ENCODE measurements at places on chromosomes 5 and 9.

DNA sequence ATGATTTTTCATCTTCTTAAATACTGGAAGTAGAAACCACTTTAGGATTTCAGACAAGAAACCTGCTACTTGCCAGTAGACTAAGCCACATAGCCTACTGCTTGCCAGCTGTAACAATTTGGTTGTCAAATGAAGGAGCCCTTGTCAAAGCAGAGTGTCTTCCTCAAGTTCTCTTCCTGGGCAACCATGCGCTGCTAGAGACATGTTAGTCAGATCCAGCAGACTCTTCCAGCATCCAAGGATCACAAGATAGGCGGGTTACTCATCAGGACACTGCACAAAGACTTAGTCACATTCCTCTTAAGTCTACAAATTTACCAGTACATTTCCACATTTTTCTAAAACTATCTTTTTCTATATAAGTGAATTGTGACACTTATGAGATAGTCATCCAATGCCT is 24.4 kb downstream of the SKIC3 start:
- H3K36me3 ChIP-seq: no peaks in the 10 kb centered on the region
- no peak overlapping the region for H3K4me3 ChIP-seq
- no peak overlapping the region for H3K27ac ChIP-seq
- DNase-seq: no peak
- H3K27me3 ChIP-seq: no peaks in the 10 kb centered on the region
- no peaks in the 10 kb centered on the region for H3K4me1 ChIP-seq

DNA sequence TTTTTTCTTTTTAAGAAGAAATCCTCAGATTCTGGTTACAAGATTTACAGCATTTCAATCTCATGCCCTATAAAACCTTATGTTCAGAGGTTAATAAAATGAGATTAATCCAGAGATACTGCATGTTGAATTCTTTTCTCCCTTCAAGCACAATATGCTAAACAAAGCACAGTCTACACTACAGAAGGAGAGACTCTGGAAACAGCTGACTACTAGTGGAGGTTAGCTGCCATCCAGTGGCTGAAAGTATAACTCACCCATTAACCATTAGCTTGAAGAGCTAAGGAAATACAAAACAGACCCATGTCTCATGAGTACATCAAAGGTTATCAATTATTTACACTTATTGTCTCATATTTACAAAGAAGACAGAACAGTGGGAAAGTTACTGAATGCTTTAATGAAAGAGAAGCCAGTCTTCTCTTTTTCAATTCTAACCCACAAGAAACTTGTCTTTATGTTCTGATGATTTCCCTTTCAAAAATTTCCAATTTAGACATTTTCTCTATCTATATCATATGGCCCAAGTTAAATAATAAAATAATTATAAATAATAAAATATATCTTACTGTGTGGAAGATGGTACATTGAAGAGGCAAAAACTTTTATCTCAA is 12.7 kb upstream of the DNAH5 start:
- peak; percentile 64 for DNase-seq
- no peaks in the 10 kb centered on the region for H3K4me1 ChIP-seq
- no peaks in the 10 kb centered on the region for H3K36me3 ChIP-seq
- no peaks in the 10 kb centered on the region for H3K27me3 ChIP-seq
- no peak overlapping the region for H3K4me3 ChIP-seq

- no peaks in the 10 kb centered on the region for H3K4me1 ChIP-seq
- no peak overlapping the region for H3K27ac ChIP-seq
- no peak overlapping the region for H3K4me3 ChIP-seq
Measured at GRCh38 chr5:157369507-157369906, 90.5 kb upstream of the NIPAL4 start.

DNA sequence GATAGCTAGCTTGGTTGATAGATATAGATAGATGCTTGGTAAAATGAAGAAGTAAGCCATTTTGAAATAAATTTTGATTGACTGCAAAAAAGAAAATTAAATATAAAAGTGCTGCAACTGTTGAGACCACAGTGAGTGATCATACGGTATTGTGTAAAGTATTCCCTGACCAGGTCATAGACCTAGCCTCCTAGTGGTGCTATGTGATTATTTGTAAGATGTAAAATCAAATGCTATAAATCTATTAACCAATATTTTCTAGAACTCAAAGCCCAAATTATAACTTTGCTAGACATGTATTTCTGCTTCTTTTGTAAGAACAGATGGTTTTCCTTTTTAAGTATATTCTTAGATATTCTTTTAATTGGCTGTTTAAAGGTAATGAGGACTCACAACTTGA is 480.2 kb upstream of the PTPRD start:
- no peaks in the 10 kb centered on the region for H3K4me1 ChIP-seq
- no peak overlapping the region for H3K27ac ChIP-seq
- no peaks in the 10 kb centered on the region for H3K27me3 ChIP-seq
- H3K36me3 ChIP-seq: no peaks in the 10 kb centered on the region
- H3K4me3 ChIP-seq: no peak overlapping the region

DNA sequence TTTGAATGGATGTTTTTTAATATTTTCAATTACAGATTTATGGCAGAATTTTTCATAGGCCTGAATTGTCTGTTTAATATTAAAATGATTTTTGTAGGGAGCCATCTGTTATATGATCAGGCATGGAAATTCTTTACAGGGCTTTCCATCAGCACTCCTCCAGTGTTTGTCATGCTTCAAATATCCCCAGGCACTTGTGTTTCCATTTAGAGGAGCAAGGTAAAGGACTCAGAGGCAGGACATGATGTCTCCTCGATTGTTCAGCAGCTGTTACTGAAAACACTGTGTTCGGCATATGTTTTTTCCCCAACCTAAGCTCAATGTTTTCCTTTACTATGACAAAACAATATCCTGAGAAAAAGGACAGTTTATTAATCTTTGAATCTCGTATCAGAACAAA is 172.3 kb upstream of the RFX3 start:
- H3K4me3 ChIP-seq: no peak overlapping the region
- no peak overlapping the region for H3K27ac ChIP-seq
- no peak for DNase-seq
- no peaks in the 10 kb centered on the region for H3K27me3 ChIP-seq

- H3K36me3 ChIP-seq: no peaks in the 10 kb centered on the region
- DNase-seq: no peak
- H3K27ac ChIP-seq: no peak overlapping the region
Measured at GRCh38 chr9:76808636-76809035, 44.4 kb downstream of the PCA3 start.

DNA sequence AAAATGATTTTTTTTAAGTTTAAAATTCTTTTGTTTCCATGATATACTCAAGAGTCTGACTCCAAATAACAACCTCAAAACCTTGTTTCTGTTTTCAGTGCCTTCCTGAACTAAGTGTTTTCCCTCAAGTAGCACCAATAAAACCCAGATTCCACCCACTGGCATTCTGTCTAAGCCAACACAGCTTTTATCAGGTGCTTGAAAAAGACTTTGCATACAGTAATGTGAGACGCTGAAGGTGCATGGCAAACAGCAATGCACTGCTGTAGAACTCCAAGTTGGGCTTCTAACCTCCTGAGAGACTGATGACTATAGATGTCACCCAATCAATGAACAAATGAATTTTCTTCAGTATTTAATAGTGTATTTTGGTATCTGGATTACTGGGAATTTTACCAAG is 95.7 kb downstream of the NFIB start:
- no peaks in the 10 kb centered on the region for H3K27me3 ChIP-seq
- no peaks in the 10 kb centered on the region for H3K4me1 ChIP-seq
- H3K27ac ChIP-seq: no peak overlapping the region
- no peak for DNase-seq

DNA sequence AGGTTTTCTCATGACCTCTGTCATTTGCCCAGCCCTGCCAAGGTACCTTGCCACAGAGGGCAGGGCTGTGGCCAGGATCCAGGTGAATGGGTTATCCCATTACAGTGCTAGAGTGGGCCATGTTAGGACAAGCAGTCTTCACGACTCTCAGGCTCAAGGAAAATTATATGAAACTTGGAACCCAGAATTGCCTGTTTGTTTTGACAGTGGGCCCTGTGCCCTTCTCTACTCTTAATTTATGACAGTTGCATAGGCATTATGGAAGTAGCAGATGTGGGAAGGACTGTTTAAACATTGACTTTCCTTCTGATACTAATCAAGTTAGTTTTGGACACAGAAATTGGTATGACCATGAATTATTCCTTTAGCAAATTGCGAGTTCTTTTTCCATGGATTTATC is 41.7 kb downstream of the ITGA2 start:
- no peak for DNase-seq
- no peak overlapping the region for H3K4me3 ChIP-seq
- no peaks in the 10 kb centered on the region for H3K4me1 ChIP-seq
- H3K27me3 ChIP-seq: no peaks in the 10 kb centered on the region

DNA sequence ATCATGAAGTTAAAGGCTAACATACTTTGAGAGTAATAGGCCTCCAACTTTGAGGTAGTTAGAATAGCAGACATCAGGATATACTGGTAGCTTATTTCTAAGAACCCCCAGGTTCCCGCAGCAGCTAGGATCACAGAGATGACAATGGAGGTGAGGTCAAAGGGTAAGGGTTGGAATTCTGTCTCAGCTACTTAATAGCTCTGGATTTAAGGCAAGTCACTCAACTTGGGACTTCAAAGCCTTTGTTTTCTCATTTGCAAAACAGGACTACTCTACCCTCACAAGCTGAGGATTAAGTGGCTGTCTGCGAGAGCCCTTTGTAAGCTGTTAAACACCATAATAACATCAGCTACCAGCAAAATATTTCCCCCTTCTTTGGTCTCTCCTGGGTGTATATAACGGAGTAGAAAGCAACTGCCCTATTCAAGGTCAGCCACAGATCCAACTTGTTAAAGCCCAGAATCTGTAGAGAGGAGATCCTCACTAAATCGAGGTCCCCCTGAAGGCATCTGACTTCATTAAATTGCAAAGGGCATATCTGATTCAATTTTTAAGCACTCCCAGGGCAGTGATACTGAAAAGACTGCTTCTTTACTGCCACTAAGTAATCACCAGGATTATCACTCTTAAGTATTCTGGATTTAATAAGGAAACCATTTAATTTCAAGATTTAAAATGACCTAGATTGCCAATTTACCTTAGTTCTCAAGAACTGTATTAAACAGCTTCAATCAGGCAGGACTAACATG is 104.7 kb downstream of the DCP2 start:
- H3K27me3 ChIP-seq: no peaks in the 10 kb centered on the region
- H3K36me3 ChIP-seq: peaks cover 15% of the 10 kb centered on the region
- no peaks in the 10 kb centered on the region for H3K4me1 ChIP-seq
- H3K27ac ChIP-seq: no peak overlapping the region
- H3K4me3 ChIP-seq: no peak overlapping the region

- no peak for DNase-seq
- peaks cover 34% of the 10 kb centered on the region for H3K4me1 ChIP-seq
- peak overlapping the region; percentile 79 for H3K27ac ChIP-seq
- H3K27me3 ChIP-seq: no peaks in the 10 kb centered on the region
- H3K36me3 ChIP-seq: 0 out of 2 replicates have a peak, but pooled peaks cover under 1% of the 10 kb centered on the region
- H3K4me3 ChIP-seq: peak overlapping the region; percentile 66
Measured at GRCh38 chr5:177425196-177425800, 1.2 kb upstream of the GRK6 start.

DNA sequence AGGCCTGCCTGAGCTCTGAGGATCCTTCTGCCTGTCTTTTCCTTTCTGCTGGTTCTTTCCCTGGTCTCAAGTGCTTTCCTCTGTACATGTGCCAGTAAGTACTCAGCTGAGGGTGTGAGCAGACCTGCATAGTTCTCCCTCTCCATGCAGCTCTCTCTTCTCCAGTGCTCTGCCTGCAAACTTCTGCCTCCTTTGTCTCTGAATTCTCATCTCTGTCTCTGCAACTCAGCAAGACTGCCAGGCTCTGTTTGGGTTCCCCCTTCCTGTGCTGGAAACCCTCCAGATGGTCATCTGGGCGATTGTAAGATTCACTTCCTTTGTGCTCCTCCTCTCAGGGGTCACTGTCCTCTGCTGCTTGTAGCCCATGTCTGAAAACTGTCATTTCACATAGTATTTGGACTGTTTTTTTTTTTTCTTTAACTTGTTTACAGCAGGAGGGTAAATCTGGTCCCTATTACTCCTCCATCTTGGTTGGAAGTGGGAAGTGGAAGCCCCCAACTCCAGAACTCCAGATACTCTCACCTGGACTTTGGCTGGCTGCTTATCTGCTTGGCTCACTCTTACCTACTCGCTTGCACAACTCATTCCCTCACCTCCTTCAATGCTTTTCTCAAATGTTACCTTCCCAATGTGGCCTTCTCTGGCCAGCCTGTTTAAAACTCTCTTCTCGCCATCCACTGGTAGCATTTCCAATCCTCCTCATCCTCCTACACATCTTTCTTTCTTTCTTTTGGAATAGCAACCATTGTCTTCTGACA is 175.3 kb upstream of the TBC1D2 start:
- no peak overlapping the region for H3K4me3 ChIP-seq
- no peaks in the 10 kb centered on the region for H3K36me3 ChIP-seq
- no peaks in the 10 kb centered on the region for H3K4me1 ChIP-seq

DNA sequence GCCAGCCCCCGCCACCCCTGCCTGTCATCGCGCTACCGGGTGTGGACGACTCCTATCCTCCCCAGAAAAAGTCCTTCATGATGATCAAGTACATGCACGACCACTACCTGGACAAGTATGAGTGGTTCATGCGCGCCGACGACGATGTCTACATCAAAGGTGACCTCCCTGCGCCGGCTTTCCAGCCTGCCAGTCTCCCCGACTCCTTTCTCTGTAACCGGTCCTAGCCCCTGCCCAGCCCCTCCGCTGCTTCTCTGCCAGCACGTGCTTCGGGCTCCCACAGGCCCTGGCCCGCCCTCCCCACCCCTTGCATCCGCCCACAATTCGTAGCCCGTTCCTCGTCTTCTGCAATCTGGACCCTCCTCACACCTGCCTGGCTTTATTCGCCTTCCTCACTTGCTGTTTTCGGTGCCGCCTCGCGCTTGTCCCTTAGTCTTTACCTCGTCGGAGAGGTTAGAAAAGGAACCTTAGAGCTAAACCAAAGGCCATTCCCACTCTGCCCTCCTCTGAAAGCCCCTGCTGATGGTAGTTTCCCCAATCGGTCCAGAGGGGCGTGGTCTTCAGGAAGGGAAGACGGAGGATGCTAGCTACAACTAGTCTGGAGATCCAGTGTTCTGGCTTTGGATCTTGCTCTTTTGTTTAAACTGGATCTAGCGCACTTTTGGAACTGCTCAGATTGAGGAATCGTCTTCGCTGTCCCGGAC is 1.4 kb downstream of the CHSY3 start:
- no peaks in the 10 kb centered on the region for H3K27me3 ChIP-seq
- H3K36me3 ChIP-seq: no peaks in the 10 kb centered on the region
- no peaks in the 10 kb centered on the region for H3K4me1 ChIP-seq

GRCh38 chr5:156052656-156053055 is 274.3 kb upstream of the SGCD start:
- no peak overlapping the region for H3K27ac ChIP-seq
- H3K4me3 ChIP-seq: no peak overlapping the region
- H3K4me1 ChIP-seq: no peaks in the 10 kb centered on the region
- no peaks in the 10 kb centered on the region for H3K36me3 ChIP-seq
- no peaks in the 10 kb centered on the region for H3K27me3 ChIP-seq
- no peak for DNase-seq

- no peak overlapping the region for H3K4me3 ChIP-seq
- no peak for DNase-seq
- H3K27ac ChIP-seq: no peak overlapping the region
- no peaks in the 10 kb centered on the region for H3K27me3 ChIP-seq
Measured at GRCh38 chr9:19924080-19924479, 135.2 kb upstream of the SLC24A2 start.
